ENCODE measurements at places on chromosomes 3 and 15.

DNA sequence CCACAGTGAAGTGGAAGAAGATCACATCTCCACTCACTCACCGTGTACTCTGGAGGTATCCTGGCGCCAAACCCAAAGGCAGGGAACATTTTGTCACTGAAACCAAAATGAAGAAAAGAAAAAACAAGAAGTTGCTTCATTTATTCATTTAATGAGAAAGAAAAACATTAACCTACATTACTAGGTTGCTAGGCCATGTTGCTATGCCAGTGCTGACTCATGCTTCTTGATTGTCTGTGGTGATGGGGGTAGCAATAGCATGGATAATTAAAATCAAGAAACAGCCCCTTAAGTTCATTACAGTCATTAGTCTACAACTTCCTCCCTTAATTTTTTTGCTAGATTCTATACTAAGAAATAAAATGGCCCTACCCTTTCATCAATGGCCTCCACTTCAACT, 52.7 kb upstream of the MRPL3 start:
- no peak for DNase-seq

- peak; percentile 72 for DNase-seq
Observed at GRCh38 chr3:107240183-107241091, 136.8 kb upstream of the CCDC54 start.

GRCh38 chr15:70111203-70112073, 13.7 kb upstream of the TLE3 start:
- peak; percentile 81 for DNase-seq

- no peak for DNase-seq
Observed at GRCh38 chr15:40863660-40864270, 10.3 kb downstream of the RHOV start.

DNA sequence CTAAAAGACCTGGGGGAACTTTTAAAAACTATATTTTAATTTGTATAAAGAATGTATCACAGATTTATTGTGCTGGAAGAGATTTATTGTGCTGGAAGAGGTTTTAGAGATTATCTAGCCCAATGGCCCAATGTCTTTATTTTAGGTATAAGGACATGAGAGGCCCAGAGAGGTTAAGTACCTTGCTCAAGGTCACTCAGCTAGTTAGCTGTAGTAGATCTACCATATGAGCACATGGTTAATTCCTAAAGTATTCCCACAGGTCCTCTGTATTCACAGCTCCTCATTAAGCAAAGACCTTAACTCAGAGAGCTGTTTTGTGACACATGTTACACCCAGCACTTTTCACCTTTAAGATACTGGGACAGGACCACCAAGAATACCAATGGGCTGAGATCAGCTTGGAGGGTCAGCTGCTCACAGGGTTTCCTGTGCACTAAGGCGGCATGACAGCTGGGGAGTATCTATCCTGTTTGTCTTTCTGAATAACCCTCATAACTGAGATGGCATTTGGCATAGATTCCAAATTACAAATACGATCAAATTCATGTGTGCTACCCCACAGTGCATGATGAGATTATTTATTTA, 143.1 kb upstream of the TBL1XR1 start:
- no peak for DNase-seq

GRCh38 chr3:35184775-35185174, 454.6 kb upstream of the ARPP21 start:
- no peak for DNase-seq

DNA sequence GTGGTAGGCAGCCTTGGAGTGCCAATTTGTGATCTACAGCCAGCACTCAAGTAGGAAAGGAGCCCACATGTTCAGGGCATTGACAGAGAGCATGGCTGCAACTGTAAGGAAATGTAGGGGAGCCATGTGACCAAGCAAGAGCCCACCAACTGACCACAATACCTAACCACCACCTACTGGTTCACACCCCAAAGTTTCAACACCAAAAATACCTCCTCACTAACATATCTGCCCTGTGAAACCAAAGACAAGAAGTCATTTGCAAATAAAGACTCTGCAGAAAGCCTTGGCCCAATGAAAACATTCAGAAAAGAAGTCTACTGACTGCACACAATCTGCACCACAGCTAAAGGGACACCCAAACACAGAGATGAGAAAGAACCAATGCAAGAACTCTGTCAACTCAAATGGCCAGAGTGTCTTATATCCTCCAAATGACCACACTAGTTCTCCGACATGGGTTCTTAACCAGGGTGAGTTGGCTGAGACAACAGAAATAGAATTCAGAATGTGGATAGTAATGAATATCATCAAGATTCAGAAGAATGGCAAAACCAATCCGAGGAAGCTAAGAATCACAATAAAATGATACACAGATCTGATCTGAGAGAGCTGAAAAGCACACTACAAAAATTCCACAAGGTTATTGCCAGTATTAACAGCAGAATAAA, 40.6 kb downstream of the SLC9C1 start:
- DNase-seq: no peak

GRCh38 chr3:23240171-23240785, 37.2 kb downstream of the UBE2E2 start:
- DNase-seq: no peak

- DNase-seq: no peak
Observed at GRCh38 chr15:25510146-25510545, 71.3 kb upstream of the UBE3A start.

DNA sequence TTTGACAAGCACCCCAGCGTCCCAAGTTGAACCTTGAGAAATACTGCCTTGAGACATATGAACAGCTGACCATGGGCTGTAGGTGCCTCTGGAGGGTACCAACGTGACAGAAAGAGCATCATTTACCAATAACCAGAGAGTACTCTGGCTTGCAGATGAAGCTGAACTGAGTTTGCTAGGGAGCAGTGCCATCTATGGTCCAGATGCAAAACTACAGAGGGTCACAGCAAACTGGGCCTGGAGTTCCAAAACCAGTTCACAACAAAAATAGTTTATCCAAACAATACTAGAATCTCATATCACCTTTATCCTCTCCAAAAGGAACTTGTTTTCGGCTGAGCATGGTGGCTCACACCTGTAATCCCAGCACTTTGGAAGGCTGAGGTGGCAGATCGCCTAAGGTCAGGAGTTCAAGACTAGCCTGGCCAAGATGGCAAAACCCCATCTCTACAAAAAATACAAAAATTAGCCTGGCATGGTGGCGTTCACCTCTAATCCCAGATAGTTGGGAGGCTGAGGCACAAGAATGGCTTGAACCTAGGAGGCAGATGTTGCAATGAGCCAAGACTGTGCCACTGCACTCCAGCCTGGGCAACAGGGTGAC, 69.3 kb downstream of the CHAC1 start:
- DNase-seq: peak; percentile 79

- DNase-seq: no peak
Observed at GRCh38 chr3:170307671-170308405, 49.7 kb upstream of the SKIL start.

DNA sequence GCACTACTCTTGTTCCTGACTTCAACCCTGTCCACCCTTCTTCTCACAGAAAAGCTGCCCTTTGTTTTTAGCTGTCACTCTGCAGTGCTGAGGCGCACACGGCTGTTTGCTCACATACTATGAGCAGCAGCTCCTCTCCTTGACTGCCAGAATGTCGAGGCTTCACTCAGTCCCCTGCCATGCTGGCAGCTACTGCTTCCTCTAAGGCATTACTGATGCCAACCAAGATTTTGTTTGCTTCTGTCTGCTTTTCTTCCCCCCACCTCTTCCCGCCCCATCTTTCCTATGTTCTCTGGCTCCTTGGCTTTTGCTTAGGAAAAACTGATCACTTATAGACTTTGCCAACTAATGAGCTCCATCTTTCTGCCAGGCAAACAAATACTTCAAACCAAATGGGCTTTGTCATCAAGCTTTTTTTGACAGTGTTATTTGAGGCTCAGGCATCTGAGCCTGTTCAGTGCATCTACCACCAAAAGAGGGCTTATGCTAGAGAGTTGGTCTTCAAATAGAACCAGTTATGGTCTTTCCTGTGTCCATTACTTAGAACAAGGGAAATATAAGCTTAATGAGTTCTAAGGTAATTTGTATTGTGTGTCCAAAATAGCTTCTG, 81.0 kb downstream of the FBXL2 start:
- DNase-seq: no peak

GRCh38 chr3:197203714-197204146, 94.7 kb downstream of the DLG1 start:
- no peak for DNase-seq

DNA sequence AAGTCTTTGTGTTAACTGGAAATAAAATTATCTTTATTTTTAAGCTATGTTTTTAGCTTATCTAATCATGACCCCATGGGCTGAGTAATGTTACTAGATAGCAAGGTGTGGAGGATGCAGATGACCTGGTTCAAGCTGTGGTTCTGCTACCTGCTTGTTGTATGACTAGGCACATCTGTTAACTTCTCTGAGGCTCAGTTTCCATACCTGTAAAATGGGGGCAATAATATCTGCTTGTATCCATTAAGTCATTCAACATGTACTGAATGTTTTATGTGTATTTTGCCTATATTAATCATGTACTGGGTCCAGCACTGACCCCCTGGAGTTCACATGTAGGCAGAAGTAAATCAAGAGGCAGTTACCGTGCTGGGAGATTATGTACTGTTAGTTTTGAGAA, 51.5 kb downstream of the CEMIP start:
- no peak for DNase-seq

DNA sequence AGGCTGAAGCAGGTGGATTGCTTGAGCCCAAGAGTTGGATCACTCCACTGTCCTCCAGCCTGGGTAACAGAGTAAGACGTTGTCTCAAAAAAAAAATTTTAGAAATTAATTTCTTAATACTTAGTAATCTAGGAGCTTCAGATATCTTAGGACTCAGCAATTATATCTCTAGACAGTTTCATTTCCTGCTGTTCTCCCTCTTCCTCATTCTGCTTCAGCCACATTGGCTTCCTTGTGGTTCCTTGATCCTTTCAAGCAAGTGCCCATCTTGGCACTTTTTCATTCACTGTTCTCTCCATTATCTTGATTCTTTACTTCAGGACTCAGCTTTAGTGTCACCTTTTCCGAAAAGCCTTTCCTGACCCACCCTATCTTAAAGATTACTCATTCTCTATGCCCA, 22.5 kb downstream of the TMEM202 start:
- DNase-seq: peak; percentile 77

DNA sequence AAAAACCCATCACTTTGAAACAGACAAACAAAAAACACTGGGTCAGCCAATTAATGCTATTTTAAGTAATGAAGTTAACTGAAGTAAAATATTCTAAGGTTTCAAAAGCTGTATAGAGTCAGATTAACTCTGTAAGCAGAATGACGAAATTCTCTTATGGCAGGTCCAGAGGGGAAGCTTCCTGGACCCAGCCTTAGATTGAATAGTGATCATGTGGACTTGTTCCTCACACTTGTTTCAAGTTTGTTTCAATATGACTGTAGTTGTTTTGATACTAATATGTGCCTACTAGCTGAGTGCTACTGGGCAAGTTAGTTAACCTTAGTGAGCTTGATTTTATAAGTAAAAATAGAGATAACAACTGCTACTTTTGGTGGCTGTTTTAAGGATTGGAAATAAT, 32.6 kb downstream of the PLS1 start:
- DNase-seq: no peak

- peak; percentile 66 for DNase-seq
Observed at GRCh38 chr3:49906073-49906743, 2.5 kb upstream of the MST1R start.

- DNase-seq: no peak
Observed at GRCh38 chr15:74619916-74620635, 4.4 kb downstream of the CLK3 start.

Measured in Kasumi-1 (cell line).